ENCODE measurements at places on chromosomes 16 and 17.

DNA sequence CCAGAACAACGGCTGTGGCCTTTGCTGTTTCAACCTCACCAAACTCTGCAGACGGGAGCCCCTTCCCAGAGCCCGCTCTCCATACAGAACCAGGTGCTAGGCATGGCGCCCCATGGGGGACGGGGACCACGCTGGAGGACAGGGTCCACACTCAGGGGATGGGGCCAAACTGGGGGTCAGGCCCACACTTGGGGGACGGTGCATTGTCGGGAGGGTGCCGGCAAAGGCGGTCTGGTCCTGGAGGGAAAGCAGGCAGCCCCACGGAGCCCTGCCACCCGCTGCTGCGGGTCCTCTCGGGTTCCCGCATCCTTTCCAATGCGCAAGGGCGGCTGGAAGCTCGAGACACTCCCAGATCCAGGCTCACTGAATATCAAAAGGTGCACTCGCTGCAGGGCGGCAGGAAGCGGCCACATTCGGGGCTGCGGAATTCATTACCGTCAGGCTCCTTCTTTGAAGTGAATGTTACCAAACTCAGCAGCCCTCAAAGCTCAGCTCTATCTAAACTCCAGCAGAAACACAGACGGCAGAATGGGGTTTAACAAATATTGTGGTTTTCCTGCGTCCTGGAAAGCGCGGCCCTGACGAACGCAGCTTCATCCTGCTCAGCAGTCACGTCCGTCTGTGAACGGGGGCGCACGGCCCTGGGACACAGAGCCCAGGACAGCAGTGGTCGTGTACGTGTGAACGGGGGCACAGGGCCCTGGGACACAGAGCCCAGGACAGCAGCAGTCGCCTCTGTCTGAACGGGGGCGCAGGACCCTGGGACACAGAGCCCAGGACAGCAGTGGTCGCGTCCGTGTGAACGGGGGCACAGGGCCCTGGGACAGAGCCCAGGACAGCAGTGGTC is 41.3 kb downstream of the LMF1 start:
- DNase-seq, result no peak

DNA sequence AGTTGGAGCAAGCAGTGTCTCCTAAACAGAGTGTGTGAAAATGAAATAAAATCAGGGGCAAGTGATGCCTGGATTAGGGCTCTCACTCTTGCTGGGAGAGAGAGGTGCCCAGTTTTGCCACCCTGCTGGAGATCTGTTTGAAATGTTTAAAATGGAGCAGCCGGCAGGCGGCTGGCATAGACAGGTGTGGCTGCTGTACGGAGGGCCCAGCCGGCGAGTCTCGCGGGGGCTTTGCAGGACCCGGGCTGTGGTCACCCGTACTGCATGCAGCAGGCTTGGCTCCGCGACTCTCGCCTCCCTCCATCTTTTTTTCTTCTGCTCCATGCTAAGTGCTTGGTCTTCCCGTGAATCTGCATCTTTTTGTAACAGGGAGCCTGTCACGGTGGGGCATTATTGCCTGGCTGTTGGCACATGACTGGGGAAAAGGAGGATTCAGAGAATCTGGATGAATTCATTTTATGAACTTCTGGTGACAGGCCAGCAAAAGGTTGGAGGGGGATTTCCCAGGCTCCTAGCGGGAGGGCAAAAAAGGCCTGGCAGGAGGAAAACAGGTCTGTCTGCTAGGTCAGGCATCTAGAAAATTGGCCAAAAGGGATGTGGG is 1.8 kb downstream of the ZNRF1 start:
- no peak for DNase-seq

GRCh38 chr17:79843816-79844800 is 4.9 kb upstream of the CBX4 start:
- no peak for DNase-seq

GRCh38 chr16:18050234-18050633 is 286.3 kb downstream of the NPIPA8 start:
- DNase-seq, result no peak

DNA sequence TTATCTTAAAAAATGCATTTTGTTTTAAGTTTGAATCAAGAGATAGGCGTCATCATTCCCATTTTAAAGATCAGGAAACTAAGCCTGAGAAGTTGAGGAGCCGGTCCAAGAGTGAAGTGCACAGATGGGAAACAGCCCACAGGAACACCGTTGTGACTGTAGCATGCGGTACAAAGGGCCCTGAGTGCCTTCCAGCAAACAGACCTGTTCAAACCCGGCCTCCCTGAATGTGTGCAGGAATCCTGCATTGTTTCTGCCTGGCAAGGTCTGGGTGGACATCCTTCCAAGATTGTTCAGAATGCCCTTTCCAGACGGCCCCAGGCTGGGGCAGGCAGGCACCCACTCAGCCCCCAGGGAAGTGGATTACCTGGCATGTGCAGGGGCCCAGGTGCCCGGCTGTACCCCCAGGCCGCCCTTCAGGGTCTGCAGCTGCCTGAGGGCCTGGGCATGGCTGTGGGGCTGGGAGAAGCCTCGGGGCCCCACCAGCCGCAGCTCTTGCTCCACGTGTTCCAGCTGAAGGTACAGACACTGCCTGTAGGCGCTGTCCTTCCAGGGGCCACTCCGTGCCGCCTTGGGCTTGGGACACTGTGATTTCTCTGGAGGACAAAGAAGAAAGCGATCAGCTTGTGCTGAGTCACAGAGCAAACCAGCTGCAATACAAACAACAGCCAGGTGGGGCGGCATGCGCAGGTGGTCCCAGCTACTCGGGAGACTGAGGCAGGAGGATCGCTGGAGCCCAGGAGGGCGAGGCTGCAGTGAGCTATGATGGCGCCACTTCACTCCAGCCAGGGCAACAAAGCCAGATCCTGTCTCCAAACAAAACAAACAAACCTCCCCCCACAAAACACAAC is 45.0 kb upstream of the GCSH start:
- no peak for DNase-seq

GRCh38 chr17:56499799-56500388 is 93.6 kb upstream of the NOG start:
- peak; percentile 15 for DNase-seq
